Stimulated activated CD4-positive, alpha-beta T cell treated with anti-CD3 and anti-CD28 coated beads, Interleukin-2, amount 100 ng/mL, for 24 hours (primary cell): ENCODE measurements at places on chromosomes 12 and 14.

- no peak for DNase-seq
These were observed 92.2 kb downstream of the DYRK2 start for GRCh38 chr12:67740711-67741110.

- no peak for DNase-seq
These were observed 67.4 kb downstream of the DAD1 start for GRCh38 chr14:22521449-22522239.

- no peak for DNase-seq
These were observed 31.3 kb downstream of the CORO1C start for GRCh38 chr12:108699955-108700563.

DNA sequence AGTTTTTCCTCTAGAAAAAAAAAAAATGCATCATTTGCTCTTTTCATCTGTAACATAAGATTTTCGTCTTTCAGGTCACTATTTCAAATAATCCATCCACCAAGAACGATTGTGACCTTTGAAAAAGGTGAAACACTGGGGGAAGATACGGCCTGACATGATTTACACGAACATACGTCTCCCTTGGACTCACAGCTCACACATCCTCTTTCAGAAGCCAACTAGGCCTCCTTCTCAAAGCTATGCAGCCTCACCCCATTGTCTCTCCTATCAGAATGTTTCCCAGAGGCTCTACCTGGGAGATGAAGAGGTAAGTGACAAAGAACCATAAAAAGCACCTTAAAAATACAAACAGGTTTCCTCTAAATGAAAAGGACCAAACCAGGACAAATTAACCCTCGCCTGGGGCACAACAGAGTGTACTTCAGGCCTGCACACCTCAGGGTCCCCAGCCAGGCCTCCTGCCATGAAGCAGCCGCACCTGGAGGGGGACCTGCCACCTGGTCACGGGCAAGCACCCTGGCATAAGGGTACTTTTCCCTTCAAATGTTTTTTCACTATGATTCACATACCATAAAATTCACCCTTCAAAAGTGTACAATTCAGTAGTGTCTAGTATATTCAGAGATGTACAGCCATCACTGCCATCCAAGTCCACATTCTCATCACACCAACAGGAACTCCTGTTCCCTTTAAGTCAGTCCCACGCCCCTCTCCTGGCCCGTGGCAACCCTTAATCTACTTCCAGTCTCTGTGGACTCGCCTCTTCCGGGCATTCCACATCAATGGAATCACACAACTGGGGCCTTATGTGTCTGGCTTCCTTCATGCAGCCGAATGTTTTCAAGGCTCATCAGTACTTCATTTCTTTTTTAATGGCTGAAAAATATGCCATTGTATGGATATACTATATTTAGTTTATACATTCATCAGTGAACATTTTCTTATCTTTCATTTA is 5.4 kb downstream of the SLC15A4 start:
- DNase-seq = no peak

GRCh38 chr14:79706382-79706781 is 504.9 kb downstream of the DIO2 start:
- DNase-seq = no peak

DNA sequence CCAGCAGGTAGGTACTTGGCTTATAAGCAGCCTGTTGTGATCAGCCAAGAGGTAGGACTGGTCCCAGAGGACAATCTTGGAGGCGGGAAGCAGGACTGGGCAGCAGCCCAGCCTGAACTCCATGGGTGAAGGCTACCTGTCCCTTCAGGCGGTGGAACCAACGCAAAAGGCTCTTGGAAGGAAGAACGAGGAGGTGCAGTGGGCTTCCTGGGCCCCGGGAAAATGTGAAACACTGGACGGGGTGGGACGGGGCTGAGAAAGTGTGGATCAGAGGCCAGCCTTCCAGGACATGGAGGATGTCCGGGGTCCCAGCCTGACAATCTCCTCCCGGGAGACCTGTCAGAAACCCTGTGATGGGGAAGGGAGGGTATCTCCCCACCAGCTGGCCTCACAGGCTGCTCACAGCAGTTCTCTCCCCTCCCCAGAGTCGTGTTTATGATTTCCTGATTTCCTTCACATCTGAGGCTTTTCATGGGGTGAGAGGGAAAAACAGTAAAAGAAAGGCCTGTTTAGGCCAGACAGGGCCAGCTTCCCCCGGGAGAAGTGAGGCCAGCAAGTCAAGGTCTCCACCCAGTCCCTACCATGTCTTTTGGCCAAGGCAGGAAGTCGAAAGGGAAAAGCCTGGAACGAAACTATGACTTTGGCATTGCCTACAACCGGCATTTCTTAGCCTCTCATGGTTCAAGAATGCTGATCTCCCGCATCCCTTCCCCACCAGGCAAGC is 11.3 kb downstream of the CMKLR1 start:
- no peak for DNase-seq

DNA sequence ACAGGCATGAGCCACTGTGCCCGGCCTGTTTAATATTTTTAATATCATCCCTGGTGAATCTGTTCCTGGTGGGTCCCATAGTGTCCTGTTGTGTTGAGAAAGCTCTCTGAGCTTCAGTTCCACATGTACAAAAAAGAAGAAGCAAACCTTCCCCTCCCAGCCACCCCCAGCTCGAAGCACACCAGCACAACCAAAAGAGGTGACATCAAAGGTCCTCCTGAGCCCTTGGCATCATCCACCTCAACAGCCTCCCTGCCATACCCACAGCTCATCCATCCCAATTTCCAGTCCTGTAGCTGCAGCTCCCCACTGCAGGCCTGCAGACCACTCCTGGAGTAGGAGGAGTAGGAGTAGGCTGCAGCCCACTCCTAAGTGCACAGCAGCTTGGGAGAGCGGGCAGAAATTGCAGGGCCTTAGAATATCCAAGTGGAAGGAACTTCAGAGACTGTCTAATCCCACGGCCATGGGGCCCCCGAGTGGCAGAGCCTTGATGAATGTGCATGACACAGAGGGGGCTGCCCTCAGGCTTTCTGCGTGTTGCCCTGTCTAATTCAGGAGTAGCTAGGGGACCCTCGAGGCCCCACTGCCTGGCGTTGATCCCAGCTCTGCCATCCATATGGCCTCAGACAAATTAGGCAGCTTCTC is 36.7 kb upstream of the CD9 start:
- no peak for DNase-seq

DNA sequence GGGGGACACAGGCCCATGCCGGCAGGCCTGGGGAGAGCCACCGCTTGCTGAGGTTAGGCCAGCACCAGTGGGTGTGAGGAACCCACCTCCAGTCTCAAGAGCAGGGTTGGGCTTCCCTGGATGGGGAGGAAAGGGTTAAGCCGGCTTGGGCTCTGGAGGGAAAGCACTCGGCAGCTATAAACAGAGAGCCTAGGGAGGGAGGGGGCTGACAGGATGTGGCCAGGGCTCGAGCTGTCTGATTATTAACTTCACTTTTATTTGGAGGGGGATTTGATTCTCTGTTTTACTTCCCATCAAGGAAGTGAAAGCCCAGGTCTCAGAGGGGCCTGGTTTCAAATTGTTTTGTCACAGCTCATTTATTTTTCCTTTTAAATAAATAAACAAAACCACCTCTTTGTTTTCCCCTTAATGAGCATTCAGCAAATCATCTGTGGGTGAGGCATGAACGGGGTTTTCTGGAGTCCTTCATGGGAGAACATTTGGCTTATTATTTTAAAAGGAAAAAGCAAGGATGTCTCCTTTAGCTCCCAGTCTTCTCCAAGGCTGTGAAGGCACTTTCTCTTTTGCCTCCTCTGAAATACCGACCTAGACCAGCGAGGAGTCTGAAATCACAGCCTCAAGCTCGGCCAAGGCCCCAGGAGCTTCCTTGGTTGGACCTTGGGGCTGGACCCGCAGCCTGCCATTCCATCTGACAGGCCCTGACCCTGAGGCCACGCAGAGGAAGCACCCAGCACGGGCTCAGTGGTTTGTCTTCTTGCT is 21.9 kb upstream of the ZFP36L1 start:
- peak; percentile 57 for DNase-seq

- no peak for DNase-seq
These were observed 34.5 kb downstream of the USP44 start for GRCh38 chr12:95516757-95517156.

DNA sequence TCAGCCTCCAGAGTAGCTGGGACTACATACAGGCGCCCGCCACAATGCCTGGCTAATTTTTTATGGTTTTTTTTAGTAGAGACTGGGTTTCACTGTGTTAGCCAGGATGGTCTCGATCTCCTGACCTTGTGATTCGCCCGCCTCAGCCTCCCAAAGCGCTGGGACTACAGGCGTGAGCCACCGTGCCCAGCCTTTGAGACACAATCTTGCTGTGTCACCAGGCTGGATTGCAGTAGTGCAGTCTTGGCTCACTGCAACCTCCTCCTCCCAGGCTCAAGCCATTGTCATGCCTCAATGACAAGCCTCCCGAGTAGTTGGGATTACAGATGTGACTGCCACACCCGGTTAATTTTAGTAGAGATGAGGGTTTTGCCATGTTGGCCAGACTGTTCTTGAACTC is 21.3 kb upstream of the STRN3 start:
- DNase-seq = no peak

GRCh38 chr12:82723093-82723492 is 36.4 kb downstream of the TMTC2 start:
- no peak for DNase-seq

- no peak for DNase-seq
These were observed 568.5 kb upstream of the MDGA2 start for GRCh38 chr14:48243900-48244299.
